Inflammatory macrophage treated with lipopolysaccharide for 4 hours (primary cell): ENCODE measurements at places on chromosomes 4 and X.
A peak's percentile ranks its signal among the peaks of the same experiment; 100 is the strongest.

GRCh38 chr4:6480534-6481088 lies 8.2 kb upstream of the PPP2R2C start:
- no peak for DNase-seq

DNA sequence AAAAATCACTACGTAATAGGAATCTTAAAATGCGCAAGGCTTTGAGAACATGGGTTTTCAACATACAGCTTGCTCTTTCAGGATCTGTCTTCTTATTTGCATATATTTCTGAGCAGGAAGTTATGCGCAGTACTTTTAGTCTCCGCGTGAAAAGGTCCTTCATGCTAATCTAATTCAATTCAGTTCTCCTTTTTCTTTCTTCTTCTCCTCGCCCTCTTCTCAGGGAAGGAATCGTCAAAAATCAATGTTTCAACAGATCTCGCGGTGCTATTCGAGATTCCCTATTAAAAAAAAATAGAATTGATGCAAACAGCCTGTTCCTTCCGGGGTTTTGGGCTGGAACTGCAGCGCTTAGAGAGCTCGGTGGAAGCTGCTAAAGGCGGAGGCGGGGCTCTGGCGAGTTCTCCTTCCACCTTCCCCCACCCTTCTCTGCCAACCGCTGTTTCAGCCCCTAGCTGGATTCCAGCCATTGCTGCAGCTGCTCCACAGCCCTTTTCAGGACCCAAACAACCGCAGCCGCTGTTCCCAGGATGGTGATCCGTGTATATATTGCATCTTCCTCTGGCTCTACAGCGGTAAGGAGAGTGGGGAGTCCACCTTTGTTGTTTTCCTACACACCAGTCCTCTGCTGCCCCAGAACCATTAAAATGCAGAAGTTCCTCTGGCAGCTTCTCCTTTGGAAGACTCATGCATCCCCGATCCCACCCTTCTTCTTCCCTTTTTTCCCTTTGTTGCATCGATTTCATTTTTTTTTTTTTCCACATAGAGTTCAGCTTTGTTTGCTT lies at the start of the genes HMGN5 and SH3BGRL:
TSS of gene HMGN5 (minus strand) at position 243 of the 785 bp plus-strand sequence. CDS start 80,364 bp downstream, outside the sequence.
TSS of gene SH3BGRL (plus strand) at position 432 of the 785 bp plus-strand sequence. CDS start at position 531, 99 bp downstream.
- DNase-seq, result peak; percentile 87

- peak; percentile 44 for DNase-seq
Measured at GRCh38 chr4:7052923-7053715, 9.9 kb downstream of the TADA2B start.

GRCh38 chr4:123528501-123529277 lies 132.1 kb downstream of the SPRY1 start:
- no peak for DNase-seq

DNA sequence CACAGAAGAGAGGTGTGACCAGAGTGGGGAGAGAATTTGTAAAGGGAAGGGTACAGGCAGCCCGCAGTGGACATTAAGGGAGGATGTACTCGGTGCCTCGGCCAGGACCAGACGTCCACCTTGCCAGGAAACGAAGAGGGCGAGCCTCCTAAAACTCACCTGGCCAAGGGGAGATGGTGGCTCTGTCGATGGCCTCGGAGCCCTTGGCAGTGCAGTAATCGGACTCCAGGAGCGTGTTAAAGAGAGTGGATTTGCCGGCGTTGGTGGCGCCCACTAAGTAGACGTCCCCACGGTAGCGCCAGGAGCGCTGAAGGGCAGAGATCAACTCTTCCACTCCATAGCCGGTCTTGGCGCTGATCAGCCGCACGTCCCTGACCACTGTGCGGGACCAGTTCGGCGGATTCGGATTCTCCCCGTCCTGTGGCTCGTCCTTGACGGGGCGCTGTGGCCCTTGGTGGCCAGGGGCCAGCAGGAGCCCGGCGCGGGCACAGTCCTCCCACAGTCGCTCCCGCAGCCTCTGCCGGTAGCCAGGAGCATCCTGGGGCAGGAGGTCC lies 1.0 kb downstream of the NOA1 start:
- peak; percentile 8 for DNase-seq

- peak; percentile 73 for DNase-seq
Measured at GRCh38 chr4:36445480-36445879, 164.1 kb downstream of the DTHD1 start.

DNA sequence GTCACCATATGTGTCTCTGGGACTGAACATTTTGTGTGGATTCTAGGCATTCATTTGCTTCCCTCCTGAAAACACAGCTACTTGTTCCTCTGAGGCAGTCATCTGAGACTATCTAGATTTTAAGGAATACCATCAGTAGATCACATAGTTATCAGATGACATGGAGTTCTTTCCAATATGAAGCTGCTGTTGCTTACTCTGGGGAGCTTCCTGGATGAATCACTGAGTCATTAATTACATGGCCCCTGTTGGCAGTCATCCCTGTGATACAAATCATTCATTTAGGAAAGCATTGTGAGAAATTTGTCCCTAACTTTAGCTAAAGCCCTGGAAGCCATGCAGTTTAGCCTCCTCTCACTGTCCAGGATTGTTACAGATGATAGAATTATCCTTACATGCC lies 98.2 kb upstream of the ARSJ start:
- no peak for DNase-seq

DNA sequence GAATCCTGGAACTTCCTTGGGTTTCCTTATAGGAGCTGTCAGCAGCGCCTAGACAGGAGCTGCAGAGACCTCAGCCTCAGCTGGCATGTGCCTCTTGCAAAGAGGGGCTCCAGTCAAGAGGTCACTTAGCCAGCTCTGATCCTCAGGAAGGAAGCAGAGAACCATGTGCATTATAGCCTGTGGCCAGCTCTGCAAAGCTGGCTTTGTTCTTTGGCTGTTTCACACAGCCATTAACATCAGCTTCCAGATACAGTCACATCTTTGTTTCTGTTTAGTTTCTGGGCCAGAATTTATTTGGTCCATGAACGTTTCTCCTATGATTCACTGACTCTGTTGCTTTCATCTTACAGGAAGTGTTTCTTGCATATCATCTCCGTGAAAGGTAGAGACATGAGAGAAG lies 92.4 kb downstream of the CC2D2A start:
- DNase-seq, result no peak

DNA sequence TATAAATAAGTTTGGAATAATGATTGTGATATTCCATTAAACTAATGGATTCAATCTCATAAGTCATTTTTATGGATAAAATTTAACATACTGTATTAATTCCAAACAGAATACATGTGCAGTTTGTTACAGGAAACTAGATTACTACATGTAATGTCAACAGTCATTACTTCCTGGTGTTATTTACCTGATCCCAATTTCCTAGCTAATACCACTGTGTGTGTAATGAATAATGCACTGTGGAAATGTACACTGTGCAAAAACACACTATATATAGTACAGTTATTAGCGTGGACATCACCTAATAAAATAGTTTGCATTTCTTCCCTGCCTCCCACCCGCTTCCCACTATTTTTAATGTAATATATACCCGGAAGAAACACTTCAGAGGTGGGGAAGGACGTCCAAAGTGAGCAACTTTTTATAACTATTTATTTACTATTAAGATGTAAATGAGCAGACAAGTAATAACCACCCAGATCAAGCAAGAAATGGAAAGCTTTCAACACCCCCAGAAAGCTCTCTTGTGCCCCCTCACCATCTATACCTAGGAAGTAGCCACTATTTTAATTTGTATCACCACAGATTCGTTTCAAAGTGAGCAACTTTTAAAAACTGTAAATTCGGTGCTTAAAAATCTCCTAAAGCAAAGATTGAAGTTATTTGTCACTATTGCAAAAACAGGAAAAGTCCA lies 219.1 kb downstream of the THOC2 start:
- no peak for DNase-seq

- DNase-seq, result peak; percentile 63
Measured at GRCh38 chrX:7987160-7988012, 60.2 kb upstream of the PNPLA4 start.

DNA sequence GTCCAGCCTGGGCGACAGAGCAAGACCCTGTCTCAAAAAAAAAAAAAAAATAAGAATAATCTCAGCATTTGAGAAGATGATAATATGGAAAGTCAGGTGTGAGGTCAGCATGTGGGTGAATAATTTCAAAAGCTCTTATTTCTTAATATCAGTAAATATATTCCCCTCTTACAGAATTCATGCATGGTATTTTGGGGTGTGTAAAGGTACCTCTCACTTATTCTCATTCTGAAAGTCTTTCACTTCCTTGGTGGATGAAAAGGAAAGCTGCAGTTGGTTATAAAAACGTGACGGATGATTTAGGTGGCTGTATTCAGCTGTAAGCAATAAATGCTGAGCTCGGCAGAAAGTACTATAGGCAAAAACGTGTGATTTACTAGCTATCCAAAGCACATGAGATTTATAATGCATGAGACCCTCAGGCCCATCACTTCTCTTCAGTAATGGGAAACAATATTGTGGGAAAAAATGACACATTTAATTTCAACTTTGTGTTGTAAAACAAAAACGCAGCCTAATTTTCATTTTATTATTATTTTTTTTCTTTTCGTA lies 353.2 kb upstream of the MAGEB2 start:
- no peak for DNase-seq

GRCh38 chr4:3206439-3207100 lies 42.4 kb upstream of the MSANTD1 start:
- no peak for DNase-seq

- DNase-seq, result no peak
Measured at GRCh38 chrX:29662101-29662500, 553.3 kb upstream of the MAGEB2 start.

- no peak for DNase-seq
Measured at GRCh38 chr4:182807346-182807745, 109.8 kb downstream of the DCTD start.

GRCh38 chrX:16953606-16954211 lies 7.3 kb downstream of the REPS2 start:
- DNase-seq, result no peak

DNA sequence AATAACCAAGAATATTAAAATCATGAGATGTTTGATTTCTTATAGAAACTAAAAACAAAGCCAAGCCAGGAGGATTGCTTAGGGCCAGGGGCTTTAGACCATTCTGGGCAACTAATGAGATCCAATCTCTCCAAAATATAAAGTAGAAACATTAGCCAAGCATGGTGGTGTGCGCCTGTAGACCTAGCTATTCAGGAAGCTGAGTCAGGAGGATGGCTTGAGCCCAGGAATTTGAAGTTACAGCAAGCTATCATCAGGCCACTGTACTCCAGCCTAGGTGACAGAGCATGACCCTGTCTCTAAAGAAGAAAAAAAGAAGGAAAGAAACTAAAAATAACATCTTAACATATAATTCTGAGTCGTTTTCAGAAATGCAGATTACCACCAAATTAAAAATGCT lies 96.7 kb downstream of the NAF1 start:
- no peak for DNase-seq

DNA sequence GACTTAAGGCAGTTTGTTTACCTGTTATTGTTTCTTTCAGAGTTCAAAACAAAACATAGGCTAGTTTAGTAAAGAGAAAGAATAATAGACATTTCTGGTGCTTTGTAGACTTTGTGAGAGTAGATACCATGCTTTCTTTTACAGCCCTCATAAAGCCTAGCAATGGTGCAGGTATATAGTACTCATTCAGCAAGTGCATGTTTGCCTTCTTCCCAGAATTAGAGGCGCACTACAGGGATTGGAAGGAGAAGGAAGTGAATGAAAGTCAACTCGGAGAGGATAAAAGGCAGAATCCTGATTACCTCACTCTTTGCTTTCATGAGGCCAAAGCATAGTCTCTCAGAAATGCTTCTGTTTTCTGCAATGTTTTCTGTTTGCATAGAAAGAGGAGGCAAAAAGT lies 43.1 kb upstream of the FHDC1 start:
- DNase-seq, result no peak

DNA sequence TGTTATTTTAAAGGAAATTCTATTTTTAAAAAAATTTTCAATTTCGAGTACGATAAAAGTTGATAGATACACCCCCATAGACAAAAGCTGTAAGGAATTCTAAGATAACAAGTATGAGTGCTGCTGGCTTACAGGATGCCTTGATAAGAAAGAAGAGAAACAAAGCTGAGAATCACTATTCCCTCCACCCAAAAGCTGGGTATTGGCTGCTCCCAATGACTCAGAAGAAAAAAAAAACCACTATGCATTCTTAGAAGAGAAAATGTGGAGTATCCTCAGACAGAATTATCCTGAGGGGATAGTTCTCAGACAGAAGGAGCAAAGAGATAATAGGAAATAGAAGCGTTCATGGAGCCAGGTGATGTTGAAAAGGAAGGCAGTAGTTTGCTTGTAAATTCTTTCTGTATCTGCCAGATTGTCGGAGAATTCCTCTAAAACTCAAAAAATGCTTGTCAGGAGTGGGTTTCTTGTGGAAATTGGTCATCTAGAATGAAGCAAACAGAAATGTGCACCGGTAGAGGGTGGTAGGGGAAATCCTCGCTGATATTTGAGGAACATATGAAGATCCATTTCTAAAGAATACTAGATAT lies 217.5 kb upstream of the ADAMTS3 start:
- no peak for DNase-seq

DNA sequence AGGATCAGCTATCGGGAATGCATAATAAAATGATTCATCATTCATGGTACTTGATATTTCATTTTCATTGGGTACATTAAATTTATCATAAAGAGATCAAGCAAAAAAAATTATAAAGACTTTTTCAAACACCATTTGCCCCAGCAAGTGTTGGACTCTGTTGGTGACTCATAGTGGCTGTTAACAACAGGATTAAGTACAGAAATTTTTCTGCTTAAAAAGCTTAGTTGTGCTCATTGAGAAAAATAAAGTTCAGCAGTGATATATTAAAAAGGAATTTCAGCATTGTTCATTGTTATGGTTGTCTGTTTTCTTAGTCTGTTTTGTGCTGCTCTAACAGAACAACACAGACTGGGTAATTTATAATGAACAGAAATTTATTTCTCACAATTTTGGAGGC lies 86.2 kb upstream of the PCDH10 start:
- no peak for DNase-seq

DNA sequence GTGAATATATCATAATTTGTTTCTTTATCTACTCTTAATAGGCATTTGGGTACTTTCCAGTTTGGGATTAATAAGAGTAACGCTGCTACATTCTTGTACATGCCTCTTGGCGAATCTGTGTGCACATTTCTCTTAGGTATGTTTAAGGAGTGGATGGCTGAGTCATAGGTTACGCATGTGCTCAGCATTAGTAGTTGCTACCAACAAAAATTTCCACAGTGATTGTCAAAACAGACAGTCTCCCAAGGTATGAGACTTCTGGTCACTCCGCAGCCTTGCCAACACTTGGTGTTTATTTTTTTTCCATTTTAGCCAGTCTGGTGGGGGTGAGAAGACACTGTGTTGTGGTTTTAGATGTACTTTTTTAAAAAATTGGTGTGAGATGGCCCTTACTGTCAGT lies 44.6 kb downstream of the FGFBP1 start:
- no peak for DNase-seq

DNA sequence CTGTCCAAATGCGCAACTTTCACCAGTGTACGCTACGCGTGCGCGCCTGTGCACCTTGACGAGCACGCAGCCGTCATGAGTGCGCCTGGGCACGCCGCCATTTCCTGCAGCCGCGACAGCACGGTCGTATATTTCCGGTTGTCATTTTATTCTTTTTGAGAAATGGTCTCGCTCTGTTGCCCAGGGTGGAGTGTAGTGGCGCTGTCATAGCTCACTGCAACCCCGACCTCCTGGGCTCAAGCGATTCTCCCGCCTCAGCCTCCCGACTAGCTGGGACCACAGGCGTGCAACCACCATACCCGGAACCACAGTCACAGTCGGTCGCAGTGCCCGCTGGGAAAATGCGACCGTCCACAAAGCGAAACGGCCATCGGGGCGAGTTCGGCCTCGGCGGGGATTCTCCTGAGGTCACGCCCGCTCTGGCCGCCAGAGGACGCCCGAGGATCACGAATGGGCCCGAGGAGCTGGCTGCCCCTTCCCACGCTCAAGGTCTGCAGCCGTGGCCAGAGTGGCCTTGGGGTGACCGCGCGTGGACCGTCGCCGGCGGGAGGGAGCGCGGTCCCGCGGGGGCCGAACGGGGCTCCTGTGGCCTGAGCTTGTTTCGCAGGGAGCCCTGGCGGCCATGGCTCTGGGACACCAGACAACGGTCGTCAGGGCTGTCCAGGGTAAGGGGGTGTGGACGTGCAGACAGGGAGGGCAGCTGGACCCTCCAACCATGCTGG lies 23.7 kb upstream of the PNMA3 start:
- peak; percentile 69 for DNase-seq
